Liver (tissue), 10 donors: ENCODE measurements at places on chromosomes 4 and X.

DNA sequence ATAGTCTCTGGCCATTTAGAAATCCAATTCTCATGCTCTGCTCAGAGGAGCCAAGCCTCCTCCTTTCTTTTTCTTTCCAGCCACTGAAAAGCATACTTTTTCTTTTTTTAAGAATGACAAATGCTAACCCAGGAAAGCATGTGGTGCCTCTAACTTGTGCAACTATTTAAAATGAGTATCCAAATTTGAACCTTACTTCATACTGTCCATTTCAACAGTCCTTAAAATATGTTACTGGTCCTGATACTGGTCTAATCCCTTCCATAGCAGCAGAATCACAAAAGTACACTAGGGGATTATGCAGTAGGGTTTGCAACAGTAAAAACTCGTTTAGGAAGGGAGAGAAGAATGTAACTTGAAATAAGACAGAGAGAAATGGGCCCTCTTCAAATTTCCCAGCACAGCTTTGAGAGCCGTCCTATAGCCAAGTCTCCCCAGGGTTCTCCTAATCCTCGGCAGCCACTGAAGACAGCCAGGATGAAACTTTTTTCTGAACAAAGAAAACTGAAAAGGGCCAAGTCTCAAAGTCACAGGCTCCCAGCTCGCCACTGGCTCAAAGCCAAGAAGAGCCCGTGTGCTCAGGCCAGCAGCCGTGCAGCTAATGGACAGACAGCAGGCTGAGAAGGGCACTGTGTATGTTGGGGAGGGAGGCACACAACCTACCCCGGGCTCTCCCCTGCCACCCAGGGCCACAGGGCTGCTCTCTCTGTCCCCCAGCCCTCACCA, 39.5 kb downstream of the GPC4 start:
- no peak for DNase-seq

- DNase-seq: no peak
These were observed 144.3 kb downstream of the BEND2 start for GRCh38 chrX:18076434-18076833.

- DNase-seq: no peak
These were observed 400.8 kb upstream of the SLIT2 start for GRCh38 chr4:19850909-19851308.

- DNase-seq: no peak
These were observed 1.7 kb upstream of the USP27X start for GRCh38 chrX:49877397-49878101.

- no peak for DNase-seq
These were observed 91.6 kb upstream of the CPXCR1 start for GRCh38 chrX:88655460-88655859.

DNA sequence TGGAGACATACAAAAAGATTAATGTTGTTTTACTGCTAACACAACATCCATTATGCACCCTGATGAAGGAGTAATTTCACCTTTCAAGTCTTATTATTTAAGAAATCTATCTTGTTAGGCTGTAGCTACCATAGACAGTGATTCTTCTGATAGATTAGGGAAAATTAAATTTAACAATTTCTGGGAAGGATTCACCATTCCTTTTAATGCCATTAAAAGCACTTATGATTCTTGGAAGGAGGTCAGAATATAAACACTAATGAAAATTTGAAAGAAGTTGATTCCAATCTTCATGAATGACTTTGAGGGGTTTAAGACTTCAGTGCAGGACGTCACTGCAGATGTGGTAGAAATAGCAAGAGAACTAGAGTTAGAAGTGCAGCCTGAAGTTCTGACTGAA, 69.8 kb downstream of the F11 start:
- no peak for DNase-seq

- no peak for DNase-seq
These were observed 207.0 kb downstream of the TRIML1 start for GRCh38 chr4:188346171-188346809.

DNA sequence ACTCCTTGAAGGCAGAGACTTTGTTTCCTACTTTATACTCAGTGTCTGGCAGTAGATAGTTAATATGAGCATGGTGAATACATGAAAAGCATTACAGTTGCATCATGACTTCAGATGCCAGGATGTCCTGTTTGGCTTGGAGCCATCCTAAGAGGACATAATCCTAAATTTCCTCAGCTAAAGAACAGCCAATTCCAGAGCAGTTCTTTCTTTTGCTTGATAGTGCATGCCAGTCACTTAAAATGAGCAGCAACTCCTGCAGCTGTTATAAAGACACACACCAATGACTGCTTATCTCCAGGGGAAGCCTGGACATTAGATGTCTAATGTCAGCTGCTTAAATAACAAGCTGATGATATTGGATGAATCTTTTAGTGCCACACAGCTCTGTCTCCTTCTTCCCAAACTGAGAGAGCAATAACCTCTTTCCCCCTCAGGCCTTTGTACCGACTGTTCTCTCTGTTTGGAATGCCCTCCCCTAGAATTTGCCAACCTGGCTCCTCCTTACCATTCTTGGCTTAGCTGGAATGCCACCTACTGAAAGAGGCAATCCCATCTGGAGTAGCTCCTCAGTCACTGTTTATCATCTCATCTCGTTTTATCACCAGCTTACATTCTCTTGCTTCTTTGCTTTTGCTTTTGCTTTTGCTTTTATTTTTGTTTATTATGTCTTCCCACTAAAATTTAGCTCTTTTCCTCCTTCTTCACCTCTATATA, 100.8 kb upstream of the USP38 start:
- no peak for DNase-seq

GRCh38 chr4:21469438-21470300, 478.9 kb downstream of the KCNIP4 start:
- DNase-seq: no peak

GRCh38 chr4:3388471-3389232, 53.1 kb upstream of the HGFAC start:
- no peak for DNase-seq

DNA sequence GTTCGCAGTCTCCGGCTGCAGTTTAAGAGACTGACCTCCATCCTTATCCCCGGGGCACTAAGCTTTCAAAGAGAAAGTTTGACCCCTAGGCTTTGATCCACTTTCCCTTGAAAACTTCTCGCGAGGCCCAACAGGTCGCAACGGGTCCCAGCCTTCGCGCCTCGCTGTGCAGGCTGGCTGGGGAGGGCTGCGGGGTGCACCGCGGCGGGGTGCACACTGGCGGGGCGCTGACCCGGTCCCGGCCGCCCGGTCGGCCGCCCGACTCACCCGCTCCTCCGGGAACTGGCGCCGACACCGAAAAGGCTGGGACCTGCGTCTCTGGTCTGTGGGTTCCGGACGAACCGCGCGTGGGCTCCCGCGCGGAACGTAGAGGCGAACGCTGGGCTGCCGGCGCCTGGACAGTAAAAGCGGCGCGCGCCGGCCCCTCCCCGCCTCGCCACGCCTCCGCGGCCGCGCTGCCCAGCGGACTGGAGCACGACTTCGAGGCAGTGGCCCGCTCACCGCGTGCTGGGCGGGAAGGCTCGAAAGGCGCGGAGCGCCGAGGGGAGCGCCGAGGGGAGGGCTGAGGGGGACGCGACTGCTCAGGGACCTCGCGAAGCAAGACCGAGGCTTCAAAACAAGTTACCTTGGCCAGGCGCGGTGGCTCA, at the start of gene TAF7L:
Gene TAF7L, minus strand, starts transcription at position 378 of the 647 bp plus-strand sequence. CDS start 3,791 bp downstream, outside the sequence.
- DNase-seq: no peak

- peak; percentile 35 for DNase-seq
These were observed 2.3 kb upstream of the UBA1 start for GRCh38 chrX:47191331-47191730.

GRCh38 chr4:95304898-95305297, 243.9 kb downstream of the UNC5C start:
- no peak for DNase-seq
